ENCODE measurements at places on chromosomes 11 and 22.

- no peak for DNase-seq
Observed at GRCh38 chr22:43131773-43132501, 11.3 kb downstream of the MCAT start.

DNA sequence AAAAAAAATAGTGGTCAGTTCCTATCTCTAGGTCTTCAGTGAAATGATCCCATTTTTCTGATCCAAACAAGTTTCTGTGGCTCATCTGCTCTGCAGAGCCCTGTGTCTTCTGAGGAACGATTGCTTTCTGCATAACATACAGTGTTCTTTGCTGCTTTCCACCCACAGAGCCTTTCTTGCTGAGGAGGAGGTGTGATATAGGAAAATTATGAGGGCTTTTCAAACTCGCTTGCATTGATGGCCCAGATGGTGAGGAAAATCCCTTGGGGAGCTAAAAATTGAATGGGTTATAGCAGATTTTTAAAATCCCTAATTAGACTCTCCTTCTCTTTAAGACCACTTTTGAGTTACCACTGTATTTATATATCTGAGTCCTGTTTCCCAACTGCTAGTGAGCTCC, 31.3 kb downstream of the JAM3 start:
- DNase-seq: no peak

- no peak for DNase-seq
Observed at GRCh38 chr11:45005106-45005505, 54.4 kb upstream of the TP53I11 start.

- no peak for DNase-seq
Observed at GRCh38 chr11:11659567-11660362, 38.0 kb upstream of the GALNT18 start.

GRCh38 chr11:128515086-128515485, 72.3 kb downstream of the ETS1 start:
- DNase-seq: no peak

- DNase-seq: no peak
Observed at GRCh38 chr22:40024201-40025061, 29.7 kb downstream of the FAM83F start.

DNA sequence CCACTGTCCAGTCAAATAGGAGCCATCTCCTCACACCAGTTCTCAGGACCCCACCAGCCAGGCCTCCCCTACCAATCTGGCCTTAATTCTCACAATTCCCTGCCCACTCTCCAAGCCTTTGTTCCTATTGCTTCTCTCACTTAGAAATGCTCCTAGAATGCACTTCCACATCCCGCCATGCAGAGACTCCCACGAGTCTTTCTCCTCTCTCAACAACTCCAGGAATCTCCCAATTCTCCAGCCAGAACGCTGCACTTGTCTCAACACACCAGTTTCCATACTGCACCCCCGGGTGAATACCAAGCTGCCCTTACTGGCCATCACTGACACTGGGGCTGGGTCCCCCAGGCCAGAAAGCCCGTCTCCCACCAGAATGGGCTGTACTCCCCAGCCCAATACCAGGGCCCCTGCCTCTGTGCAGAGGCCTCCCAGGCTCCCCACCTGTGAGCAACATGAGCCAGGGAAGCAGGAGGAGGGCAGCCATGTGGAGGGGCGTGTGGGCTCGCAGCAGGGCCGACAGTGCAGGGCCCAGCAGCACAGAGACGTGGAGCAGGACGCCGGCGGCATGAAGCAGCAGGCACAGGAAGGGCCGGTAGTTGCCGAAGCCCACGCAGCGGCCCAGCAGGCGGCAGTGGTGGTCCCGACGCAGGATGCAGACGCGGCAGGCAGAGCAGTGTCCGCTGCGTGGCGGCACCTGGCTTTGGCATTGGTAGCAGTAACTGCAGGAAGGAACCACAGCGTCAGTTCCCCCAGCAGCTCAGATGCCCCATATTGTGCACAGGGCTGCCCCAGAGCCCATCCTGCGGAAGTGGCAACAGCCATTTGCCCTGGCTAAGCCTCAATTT, 2.4 kb downstream of the ZDHHC24 start:
- no peak for DNase-seq

Data from GM04503 (cell line).